ENCODE measurements at places on chromosomes 7 and 10.

DNA sequence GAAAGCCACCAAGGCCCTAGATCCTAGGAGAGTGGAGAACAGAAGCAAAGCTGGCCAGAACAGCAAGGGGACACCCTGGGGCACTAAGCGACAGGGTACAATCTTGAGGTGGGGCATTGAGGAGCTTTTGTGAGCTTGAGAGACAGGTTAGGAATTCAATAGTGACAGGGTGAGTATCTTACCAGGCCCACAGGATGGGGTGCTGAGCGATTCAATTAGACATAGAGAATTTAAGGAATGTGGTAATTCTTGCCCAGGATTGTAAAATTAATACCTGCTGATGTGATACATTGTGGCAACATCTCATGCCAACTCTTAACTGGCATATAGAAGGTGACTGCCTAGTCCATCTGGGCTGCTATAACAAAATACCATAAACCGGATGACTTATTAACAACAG, 14.0 kb downstream of the RBP3 start:
- DNase-seq = no peak

GRCh38 chr7:79723833-79724618, 270.6 kb upstream of the MAGI2 start:
- no peak for DNase-seq

DNA sequence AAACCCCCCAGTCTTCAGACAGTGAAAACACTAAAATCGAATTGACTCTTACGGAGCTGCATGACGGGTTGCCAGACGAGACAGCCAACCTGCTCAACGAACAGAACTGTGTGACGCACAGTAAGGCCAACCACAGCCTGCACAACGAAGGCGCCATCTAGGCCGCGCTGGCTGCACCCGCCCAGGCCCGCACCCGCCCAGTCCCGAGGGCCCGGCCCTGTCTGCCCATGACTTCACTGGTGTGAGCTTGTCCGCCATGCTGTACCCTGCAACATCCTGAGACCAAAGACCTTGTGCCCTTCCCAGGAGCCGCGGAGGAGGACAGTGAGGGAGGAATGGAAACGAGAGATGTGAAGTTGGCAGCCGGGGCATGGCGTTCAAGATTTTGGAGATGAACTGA, 116.1 kb downstream of the NT5C2 start:
- DNase-seq = no peak

GRCh38 chr7:69757981-69758430, 159.7 kb downstream of the AUTS2 start:
- DNase-seq = peak; percentile 38

DNA sequence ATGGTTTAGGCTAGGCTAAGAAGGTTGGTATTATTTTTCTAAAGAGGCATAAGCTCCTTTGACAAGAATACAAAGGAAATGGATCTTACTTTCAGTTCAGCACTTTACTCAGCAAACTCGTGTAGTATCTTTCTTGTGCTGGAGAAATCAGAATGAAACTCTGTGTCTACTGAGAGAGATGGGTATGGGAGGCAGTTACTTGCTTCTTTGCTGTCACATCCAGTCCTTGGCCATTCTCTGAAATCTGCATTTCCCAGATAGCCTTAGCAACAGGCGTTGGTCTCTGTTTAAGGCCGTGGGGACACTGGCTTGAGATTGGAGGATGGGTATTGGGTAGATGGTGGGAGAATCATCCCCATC, 180.5 kb downstream of the NRP1 start:
- DNase-seq = no peak

- peak; percentile 74 for DNase-seq
These were observed 997 bp upstream of the LDB1 start for GRCh38 chr10:102120991-102121738.

- no peak for DNase-seq
These were observed 29.1 kb downstream of the NAPEPLD start for GRCh38 chr7:103119791-103120291.

DNA sequence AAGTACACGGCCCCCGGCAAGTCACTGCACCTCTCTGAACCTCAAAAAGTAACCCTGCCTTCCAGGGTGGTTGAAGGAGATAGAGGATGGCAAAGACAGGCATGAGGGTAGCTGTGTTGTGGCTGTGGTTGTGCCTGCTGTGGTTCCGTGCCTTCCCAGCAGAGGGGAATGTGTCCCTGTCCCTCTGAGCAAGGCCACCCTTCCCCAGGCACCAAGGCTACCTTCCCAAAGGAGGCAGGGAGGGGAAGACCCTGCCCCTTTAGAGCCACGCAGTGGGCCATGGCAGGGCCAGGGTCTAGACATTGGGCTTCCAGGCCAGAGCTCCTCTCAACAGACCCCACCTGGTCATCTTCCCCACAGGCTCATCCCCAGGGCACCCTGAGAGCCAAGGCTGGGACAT, 18.8 kb downstream of the CRHR2 start:
- no peak for DNase-seq

- DNase-seq = no peak
These were observed 450.9 kb upstream of the MKI67 start for GRCh38 chr10:128576943-128577670.

- DNase-seq = no peak
These were observed 23.8 kb upstream of the GLCCI1 start for GRCh38 chr7:7944619-7945282.

DNA sequence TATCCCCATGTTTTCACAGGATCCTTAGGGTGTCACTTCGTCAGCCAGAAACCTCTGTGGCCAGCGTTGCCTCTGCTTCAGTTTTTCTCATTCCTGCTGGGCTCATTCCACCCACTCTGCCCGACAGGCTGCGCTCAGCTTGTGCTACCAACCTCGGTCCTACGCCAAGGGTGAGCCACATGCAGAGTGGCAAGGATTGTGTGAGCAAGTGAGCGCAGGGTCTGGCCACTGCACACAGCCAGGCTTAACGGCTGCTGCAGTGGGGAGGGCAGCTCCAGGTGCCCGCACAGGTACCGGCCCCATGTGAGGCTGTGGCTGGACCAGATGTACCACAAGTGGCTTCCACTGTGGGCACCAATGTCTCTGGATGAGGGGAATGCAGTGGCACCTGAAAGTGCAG, 329.2 kb downstream of the AUTS2 start:
- DNase-seq = no peak

GRCh38 chr10:8036506-8037198, 17.8 kb upstream of the GATA3 start:
- DNase-seq = no peak

DNA sequence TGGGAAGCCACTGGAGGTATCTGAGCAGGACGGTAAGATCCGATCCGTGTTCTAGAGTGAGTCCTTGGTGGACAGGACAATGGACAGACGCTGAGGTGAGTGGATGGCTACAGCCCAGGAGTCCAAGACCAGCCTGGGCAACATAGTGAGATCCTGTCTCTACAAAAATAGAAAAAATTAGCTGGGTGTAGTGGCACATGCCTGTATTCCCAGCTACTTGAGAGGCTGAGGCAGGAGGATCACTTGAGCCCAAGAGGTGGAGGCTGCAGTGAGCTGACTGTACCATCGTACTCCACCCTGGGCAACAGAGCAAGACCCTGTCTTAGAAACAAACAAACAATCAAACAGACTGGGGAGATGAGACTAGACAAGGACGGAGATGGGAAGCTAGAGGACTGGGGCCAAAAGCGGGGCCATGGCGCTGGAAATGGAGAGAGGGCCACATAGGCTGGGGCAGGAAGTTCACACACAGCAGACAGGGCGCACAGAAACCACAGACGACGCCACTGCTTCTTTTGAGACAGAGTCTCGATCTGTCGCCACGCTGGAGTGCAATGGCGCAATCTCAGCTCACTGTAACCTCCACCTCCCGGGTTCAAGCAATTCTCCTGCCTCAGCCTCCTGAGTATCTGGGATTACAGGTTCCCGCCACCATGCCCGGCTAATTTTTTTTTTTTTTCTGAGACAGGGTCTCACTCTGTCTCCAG, 24.7 kb downstream of the DAGLB start:
- DNase-seq = no peak

GRCh38 chr7:112104120-112104519, 102.1 kb downstream of the DOCK4 start:
- DNase-seq = no peak

DNA sequence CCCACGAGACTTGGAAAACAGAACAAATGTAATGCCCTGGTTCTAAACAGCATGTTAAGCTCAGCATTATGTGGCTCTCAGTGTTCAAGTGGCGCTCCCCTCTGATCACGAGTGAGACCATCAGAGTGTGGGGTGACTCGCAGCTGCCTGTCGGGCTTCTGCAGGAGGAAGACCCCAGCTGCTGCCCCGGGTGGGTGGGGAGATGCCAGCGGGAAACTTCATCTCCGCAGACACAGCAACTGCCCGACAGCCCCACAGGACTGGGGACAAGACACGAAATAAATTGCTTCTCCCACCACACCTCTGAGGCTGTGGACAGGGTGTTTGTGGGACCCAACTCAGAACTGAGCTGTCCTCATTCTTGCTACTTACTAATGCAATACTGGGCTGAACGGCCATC, 126.3 kb upstream of the KIF5B start:
- no peak for DNase-seq

- peak; percentile 44 for DNase-seq
These were observed 180.8 kb downstream of the CUX1 start for GRCh38 chr7:101998029-101998905.

GRCh38 chr10:97522071-97522470, 23.3 kb downstream of the UBTD1 start:
- DNase-seq = no peak

DNA sequence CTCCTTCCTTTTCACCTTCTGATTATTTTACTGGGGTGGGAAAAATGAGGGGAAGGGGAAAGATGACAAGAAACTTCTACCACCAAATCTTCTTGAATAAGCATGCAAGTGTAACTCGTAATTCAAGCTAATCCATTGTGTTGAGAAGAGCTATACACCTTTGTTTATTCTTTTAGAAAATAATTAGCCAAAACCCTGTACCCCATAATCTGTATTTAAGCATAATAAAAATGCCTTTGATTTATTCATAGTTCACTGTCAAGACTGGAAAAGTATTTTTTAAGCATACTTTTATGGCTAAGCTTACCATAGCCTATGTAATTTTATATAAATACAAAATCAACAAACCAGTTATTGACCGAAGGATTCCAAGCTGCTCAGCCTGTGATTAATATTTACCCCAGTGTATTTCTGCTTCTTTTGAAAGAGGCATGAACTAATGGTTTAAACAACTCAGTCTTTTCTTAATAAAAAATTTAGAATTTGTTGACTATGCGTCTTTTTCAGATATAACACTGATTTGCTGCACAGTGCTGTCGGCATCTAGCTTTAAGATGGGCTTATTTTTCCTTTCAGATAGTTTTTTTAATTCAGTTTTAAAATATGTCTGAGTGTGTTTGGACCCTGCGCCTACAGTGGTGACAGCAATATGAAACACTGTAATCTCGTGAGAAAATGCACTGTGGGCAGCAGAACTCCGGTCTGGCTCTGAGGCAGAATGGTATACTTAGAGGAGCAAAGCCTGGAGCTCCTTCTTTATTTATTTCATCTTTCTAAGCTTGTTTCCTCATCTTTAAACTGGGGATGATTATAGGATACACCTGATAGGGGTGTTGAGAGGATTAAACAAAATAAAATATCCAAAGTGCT, 238.8 kb upstream of the LRGUK start:
- DNase-seq = no peak

GRCh38 chr10:14299556-14299955, 31.2 kb downstream of the FRMD4A start:
- DNase-seq = no peak

GRCh38 chr10:82228701-82229100, 353.7 kb downstream of the NRG3 start:
- DNase-seq = no peak

GRCh38 chr7:102843850-102844249, 69.0 kb upstream of the LRRC17 start:
- DNase-seq = no peak

DNA sequence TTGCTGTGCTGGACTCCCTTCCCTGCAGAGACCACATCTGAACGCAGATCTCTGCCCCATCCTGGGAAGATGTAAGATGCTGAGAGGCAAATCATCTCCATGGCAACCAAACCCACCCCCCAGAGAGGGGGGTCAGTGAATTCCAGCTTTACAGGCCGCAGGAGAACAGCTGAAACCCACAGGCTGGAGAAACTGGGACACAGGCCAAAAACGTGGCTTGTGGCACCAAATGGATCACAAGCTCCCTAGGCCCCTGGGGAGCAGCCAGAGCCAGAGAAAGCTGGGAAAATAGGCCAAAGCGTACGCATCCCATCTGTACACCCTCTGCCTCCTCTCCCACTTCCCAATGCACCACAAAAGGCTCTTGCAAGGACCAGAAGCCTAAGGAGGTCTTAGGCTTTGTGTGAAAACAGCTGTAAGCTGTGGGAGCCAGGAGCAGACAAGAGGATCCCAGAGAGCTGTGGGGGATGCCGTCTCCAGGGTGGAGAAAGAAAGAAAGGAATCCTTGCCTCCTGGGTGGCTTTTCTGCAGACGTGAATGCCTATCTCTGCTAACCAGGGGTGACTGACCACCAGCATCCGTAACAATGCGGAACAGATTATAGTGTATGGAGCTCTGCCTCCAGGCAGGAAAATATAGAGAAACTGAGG, 59.5 kb downstream of the TMEM130 start:
- DNase-seq = no peak

DNA sequence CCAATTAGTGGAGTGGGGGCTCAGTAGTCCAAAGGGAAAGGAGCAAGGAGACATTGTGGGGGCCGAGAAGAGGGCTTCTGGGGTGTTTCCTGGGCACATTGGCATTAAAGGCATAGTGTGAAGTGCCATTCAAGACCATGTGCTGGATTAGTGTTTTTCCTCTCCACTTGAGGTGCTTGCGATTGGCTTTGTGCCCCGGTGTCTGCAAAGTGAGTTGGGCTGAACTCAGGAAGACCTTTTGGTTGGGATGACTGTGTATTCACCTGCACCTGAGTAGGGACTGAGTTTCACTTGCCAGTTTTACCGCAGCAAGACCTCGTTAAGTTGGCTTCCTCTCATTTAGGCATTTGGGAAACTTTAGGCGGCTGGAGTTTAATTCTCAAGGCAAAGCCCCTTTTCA, 73.0 kb downstream of the TCF7L2 start:
- no peak for DNase-seq

- DNase-seq = peak; percentile 25
These were observed 63.2 kb upstream of the FHIP2A start for GRCh38 chr10:114758331-114758730.

- DNase-seq = no peak
These were observed 1.8 kb upstream of the HOXA11 start for GRCh38 chr7:27186668-27187474.

DNA sequence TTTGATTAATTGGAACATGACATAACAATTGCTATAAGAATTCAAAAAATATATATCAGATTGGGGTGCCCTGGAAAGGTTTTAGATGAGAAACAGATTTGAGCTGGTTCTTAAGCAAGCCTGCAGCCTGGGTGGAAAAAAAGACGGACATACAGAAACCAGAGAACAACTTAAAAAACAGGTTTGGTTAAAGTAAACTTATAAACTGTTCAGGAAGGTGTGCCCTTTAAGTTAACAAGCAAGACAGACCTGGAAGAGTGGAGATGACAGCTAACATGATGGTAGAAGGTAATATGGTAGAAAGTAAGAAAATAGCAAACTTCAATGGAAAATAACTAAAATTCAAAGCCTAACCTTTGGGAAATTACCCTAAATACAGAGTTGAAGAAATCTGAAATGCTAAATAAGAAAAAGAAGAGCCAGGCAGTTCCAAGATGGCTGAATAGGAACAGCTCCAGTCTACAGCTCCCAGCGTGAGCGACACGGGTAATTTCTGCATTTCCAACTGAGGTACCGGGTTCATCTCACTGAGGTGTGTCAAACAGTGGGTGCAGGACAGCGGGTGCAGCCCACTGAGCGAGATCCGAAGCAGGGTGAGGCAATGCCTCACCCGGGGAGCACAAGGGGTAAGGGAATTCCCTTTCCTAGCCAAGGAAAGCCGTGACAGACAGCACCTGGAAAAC, 52.2 kb downstream of the CADPS2 start:
- DNase-seq = no peak

- no peak for DNase-seq
These were observed 69.2 kb upstream of the CAMK2B start for GRCh38 chr7:44394636-44395035.

Data from AG08395 (cell line).